ENCODE measurements at places on chromosomes 13 and 19. TPM values are rescaled to one million over a fixed set of nuclear protein-coding genes. Genes with fewer than 3 reads are reported as not detected.

The FXYD1 gene
- 297 TPM for total RNA-seq

The PODNL1 gene
- 1.1 TPM for total RNA-seq

The SHKBP1 gene
- 24.4 TPM for total RNA-seq

The KLK11 gene
- 1.7 TPM for total RNA-seq

The ZNF235 gene
- total RNA-seq, result 3.3 TPM

The PLEKHJ1 gene
- total RNA-seq, result 45.7 TPM

The CRLF1 gene
- 26.8 TPM for total RNA-seq

DNA sequence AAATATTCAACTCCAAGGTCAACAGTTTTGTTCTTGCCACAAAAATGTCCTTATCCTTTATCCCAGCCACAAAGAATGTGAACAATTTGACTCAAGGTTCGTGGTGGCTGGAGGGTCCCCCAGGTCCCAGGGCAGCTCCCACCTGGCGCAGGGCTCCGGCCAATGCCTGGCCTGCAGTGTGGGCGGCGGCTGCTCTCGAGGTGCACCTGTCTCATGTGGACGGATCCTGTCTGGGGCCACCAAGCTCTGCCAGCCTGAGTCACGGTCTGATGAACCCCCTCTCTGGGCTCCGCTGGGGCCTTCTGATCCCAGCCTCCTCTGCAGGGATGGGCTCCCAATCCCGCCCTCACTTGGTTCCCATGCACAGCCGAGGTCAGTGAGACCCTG is 49.4 kb downstream of the GAS6 start:
- no peak for DNase-seq

DNA sequence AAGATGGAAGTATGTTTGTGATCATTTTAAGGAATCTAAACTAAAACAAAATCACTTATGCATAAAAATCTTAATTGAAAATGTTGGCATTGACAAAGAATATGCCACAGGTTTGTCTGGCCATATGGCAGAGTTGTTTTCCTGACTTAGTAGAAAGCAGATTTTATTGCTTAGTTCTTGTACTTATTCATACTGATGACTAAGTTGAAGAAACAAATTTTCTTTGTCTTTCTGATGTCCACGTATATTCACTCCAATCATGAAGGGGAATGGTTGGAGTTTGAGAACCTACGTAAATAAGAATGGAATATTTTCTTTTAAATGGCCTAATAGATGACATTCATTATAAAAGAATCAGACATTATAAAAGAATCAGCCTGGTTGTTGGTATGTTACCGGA is 8.0 kb upstream of the GPC6 start:
- no peak for DNase-seq

- no peak for DNase-seq
Measured at GRCh38 chr19:2691951-2692350, 10.5 kb downstream of the GNG7 start.

DNA sequence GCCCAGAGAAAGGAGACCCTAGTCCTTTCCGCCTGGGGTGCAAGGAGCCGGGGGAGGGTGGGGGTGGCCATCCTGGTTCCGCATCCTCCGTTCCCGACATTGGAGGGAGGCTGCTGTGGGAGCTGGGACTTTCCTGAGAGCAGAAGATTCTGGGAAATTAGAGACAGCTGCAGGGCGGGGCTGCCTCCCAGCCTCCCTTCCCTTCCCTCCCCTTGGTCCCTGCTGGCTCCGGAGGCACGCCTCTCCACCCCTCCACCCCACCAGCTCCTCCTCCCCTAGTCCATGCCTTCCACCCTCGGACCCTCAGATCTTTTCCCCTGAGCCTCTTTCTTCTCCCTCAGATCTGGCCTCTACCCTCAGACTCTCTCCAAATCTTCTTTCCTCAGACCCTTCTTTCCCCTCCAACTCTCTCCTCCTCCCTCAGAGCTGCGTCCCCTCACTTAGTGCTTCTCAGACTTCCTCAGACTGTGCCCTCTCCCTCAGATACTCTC is 3.1 kb upstream of the BCL3 start:
- DNase-seq, result peak; percentile 89

- DNase-seq, result no peak
Measured at GRCh38 chr13:112124141-112124540, 57.2 kb downstream of the SOX1 start.

GRCh38 chr19:29547361-29547960 is 21.7 kb downstream of the VSTM2B start:
- no peak for DNase-seq

DNA sequence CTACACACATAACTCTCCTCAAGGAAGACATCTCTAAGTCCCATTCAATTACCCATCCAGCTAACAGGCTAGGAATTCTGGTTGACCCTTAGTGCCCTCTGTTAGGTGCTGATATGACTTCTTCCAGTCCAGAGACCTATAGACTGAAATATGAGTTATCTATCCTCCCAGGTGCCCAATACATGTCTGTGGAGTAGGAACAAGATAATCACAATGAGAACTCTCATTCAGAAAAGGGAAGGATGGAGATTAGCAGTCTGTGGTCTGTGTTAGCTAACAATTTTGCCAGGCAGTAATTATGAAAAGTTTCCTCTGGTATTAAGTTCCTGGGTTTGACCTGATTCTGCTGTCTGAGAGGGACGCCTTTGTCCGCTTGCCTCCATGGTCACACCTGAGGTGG is 44.2 kb upstream of the SLAIN1 start:
- DNase-seq, result no peak

DNA sequence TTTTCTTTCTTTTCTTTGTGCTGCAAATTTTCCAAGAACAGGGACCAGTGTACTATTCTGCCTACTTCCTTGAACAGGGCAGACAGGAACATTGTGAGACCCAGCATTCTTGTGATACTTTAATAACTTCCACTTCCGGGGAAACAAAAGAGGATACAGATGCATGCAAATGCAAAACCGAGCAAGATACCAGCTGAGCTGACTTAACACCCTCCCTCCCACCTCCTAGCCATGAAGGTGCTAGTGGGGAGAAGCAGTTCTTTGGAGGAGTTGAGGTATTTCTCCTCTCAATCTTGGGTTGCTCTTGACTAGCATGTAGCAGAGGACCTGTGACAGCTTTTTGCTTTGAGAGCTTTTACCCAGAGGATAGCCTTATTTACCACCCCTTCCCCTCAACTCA is 111.2 kb downstream of the KLF5 start:
- no peak for DNase-seq

DNA sequence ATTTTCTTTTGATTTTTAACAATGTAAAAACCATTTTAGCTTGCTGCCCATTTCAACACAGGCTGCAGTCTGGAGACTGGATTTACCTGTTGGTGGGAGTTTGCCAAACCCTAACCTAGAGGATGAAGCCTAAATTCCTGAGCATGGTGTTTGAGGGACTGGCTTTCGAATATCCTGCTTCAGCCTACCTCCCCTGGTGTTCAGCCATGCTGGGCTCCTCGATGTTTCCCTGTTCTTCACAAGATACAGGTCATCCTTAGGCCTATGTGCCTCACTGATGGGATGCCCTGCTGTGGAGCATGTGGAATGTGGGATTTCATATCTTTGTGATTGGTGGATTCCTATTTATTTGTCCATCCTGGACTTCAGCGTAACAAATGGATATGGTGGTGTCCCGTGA is 20.4 kb upstream of the ERCC5 start:
- DNase-seq, result no peak

DNA sequence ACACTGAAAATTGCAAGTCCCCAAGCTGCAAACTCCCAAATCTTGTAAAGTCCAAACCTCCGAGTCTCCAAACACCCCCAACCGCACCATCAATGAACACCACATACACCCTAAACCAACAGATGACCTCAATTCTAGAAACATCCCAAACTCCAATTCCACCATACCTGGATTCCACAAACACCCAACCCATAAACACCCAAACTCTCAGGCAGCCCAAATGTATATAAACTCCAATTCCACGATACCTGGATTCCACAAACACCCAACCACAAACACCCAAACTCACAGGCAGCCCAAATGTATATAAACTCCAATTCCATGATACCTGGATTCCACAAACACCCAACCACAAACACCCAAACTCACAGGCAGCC is 470 bp downstream of the C3 start:
- DNase-seq, result no peak

- DNase-seq, result no peak
Measured at GRCh38 chr13:84131249-84131648, 249.0 kb upstream of the SLITRK1 start.

DNA sequence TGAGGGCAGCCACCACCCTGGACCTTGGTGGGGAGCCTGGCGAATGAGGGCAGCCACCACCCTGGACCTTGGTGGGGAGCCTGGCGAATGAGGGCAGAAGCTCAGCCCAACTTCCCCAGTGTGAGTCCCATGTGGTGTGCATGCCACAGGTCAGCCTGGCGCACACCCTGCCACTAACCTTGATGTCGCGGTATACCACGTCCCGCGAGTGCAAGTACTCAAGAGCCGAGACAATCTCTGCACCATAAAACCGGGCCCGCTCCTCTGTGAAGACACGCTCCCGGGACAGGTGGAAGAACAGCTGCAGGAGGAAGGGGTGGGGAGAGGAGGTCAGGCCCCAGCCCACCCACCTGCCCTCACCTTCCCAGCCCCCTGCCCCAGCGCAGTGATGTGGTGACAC is 11.3 kb upstream of the CCNP start:
- no peak for DNase-seq

DNA sequence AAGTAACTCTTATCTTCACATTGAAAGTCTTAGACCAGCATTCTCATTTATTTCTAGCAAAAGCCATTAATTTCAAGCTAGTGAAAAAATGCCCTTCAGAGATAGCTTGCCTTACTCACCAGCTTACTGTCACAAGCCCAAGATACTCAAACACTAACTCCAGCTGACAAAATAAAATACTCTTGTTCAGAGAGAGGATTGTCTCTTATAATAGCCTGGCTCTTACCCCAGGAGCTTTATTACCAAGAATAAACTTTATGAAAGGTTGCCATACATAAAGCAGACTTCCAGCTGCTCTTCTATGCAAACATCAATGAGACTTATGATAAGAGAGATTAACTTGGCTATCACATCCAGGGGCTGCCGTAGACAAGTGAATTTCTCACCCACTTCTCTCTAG is 53.6 kb downstream of the XPO4 start:
- no peak for DNase-seq

DNA sequence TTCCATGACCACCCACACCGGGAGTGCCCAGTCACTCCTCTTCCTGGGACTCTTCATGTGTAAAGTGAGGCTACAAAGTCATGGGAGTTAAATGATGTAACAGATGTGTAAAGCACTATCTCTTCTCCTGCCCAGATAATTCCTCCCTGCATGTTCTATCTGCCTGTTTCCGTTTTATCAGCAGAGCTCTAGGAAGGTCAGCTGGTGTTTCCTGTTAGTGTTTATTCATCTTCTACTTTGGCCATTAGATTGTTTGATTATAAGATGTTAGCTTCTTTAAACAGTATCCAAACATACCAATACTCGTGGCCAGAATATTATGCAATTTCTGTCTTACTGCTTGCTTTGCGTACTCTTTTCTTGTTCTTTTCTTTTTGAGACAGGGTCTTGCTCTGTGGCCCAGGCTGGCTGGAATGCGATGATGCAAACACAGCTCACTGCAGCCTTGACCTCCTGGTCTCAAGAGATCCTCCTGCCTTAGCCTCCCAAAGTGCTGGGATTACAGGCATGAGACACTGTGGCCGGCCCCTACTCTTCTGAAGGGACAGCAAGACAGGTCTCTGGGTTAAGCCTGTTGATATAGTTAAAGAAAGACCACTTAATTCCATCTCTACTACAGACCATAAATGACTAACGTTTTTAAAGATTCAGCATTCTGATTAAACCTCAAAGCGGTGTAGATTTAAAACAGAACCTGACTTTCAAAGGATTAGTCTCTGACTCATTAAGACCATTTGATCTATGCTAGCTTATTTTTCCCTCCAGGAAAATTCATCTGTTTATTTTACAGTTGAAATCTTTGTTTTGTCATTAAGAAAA is 97.4 kb upstream of the AKAP11 start:
- no peak for DNase-seq

DNA sequence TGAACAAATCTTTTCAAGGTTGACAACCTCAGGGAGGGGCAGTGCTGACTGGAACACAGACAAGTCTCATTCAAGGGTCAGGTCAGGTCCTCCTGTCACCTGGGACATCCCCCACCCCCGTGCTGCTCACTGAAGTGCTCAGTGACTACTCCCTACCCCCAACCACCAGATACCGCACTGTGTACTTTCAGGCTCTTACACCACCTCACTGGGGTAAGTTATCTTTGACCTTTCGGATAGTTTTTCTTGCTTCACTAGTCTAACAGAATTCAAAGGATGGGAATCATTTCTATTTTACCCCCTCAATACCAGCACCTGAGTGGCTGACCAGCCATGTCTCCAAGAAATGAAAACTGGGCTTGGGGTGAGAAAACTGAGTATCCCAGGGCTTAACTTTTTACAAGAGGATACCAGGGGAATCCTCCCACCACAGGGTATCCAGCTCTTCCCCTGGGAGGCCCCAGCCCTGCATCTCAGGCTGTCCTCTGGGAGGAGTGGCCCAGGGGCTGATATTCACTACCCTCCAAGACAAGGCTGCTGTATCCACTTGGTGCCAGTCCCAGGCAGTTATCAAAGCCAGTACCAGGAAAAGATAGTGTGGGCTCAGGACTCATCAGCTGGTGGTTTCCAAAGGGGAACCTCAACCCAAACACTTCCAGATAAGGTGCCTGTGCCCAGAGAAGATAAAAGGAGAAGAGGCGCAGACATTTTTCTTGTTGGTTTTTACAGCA is 2.1 kb downstream of the ZNF563 start:
- DNase-seq, result no peak

GRCh38 chr13:99467764-99468163 is 33.5 kb upstream of the TM9SF2 start:
- DNase-seq, result no peak

GRCh38 chr13:74973935-74974879 is 507.8 kb downstream of the TBC1D4 start:
- no peak for DNase-seq

DNA sequence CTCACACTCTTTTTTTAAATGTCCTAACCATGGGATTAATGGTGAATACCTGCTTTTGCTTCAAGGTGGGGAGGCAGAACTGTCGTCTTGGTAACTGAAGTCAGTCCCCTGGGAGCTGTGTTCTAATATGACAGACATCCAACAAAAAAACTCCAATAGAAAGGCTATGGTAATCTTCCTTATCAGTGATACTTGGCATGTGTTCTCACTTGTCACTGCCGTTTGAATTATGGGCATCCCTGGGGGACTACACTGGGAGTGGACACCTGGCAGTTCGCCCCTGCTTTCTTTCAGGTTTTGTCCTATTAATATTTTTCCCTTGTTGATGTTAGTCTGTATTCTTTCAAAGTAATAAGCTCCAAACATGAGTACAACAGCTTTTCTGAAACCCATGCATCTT is 252.6 kb downstream of the SLITRK5 start:
- no peak for DNase-seq

DNA sequence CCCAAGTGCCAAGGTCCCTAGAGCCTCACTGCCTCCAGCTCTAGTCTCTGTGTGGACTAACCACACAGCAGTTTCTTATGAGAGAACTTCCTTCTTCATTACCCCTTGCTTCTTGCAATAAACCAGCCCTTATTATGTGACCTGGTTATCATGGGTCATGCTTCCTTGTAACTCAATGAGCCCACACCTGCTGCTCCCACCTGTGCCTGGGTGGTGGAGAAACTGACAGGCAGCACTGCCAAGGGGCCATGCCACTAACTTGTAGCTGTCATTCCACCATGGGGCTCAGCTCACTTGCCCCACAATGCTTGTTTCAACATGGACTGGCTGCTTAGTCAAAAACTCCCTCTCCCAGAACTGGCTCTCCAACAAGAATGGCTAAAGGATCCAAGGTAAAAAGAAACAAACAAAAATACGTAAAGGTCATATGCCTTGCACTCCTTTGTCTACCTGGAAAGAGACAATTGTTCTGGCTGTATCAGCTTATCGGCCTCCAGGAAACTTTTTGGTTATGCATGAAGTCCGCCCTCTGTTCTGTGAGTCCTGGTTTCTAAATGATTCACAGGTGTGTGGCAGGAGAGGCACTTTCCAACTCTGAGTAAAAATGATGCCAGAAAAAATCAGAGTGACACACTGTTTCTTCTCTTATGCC is 446.4 kb downstream of the COG6 start:
- no peak for DNase-seq
